ENCODE measurements at places on chromosomes 3 and 15.

DNA sequence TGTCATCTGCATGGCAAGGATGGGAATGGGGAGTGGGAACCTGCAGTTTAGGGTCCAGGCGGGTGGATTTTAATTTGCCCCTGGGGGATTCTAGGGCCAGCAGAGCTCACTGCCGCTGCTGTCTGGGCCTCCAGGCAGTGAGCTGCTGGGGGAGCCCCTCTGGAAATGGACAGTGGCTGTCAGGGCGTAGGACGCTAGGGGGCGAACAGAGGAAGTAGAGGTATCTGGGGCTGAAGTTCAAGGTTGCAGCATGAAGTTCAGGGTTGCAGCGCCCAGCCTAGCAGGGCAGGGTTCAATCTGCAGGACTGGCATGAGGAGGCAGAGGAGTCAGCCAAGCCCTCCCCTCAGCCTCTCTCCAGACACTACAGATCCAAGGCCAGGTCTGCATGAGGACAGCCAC, 49.5 kb downstream of the APBA2 start:
- no peak for DNase-seq

DNA sequence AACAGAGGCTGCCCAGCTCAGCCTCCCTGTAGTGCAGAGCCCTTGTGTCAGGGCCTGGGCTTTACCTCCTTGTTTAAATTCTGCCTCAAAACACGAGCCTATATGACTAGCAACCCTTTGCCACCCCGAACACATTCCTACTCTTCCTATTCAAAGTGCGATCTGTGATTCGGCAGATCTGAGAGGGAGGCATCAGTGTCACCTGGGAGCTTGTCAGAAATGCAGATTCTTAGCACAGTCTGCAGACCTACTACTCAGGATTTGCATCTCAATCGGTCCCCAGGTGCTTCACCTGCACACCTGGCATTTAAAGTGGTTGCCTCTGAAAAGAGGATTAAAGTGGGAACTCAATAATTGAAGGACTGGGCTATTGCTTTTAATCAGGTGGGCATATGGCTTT, 273.2 kb upstream of the TOPAZ1 start:
- DNase-seq, result no peak

DNA sequence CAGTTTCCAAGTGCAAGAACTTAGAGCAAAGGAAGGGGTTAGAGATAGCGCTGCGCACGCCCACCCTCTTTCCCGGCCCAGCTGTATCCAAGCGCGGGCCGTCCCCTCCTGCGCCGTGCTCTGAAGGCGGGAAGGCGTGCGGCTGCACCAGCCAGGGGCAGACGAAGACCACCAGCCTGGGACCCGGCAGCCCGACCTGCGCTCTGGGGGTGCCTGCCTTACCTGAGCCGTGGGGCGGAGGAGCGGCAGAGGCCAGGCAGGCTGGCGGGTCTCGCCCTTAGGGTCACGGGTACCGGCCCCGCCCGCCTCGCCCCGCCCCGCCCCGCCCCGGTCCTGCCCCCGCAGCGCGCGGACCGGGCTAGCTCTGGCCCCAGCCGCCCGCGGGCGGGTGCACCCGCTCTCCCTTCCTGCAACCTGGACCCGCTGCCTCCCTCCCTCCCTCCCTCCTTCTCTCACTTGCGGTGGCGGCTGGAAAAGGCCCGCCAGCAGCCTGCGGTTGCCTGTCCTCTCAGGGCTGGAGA, at the start of gene WDR72:
TSS of gene WDR72 (minus strand) at position 253 of the 521 bp plus-strand sequence. CDS start 26,514 bp downstream, outside the sequence.
- DNase-seq, result no peak

DNA sequence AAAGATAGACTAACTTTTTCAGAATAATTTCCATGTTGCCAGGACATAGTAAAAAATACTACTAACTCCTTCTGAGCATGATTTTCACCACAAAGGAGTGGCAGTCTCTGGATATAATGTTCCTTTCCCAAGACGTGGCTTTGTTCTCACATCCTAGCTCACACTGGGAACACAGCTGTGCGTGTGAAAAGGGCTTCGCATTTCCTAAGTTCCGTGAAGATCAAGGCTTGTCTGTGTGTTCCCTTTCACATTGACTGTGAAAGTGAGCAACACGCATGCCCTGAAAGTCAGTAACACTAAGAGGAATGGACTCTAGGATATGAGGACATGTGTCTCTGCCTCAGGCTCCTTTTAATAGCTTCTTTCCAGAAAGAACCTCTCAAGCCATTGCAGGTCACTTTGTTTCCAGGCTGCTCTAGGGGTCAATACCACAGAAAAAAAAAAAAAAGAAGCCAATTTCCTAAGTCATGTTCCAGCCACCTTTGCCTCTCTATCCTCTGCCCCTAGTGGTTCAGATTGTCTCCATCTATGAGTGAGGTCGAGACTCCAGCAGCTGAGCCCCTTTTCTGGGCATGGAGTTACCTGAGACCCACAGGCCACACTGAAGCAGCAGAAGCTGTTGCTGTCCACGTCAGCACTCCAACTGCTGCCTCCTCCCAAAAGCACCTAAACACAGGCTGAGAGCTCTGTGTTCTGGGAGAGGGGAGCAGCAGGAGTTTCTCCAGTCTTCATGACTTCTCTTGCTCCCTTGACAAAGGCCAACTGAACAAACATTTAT, 355.9 kb downstream of the RSL24D1 start:
- DNase-seq, result no peak

GRCh38 chr15:40108061-40108854, 421 bp downstream of the BMF start:
- no peak for DNase-seq

DNA sequence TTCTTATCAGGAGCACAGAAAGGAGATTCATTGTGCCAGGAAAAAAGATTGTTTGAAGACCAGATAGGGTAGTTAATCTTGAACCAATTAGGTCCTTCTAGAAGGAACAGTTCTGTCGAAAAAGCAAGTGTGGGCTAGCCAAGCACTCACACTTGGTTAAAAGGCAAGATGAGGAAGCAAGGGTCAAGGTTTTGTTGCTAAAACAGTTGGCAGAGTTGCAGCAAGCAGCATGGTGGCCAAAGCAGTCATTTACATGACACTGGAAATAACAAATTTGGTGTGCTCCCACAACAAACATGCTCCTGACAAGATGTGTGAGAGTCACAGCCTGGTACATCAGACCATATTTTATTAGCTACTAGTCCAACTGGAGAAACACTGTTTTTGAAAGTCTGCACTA, 228.0 kb upstream of the CFAP20DC start:
- no peak for DNase-seq

GRCh38 chr3:160810362-160811236, 54.6 kb downstream of the PPM1L start:
- no peak for DNase-seq

DNA sequence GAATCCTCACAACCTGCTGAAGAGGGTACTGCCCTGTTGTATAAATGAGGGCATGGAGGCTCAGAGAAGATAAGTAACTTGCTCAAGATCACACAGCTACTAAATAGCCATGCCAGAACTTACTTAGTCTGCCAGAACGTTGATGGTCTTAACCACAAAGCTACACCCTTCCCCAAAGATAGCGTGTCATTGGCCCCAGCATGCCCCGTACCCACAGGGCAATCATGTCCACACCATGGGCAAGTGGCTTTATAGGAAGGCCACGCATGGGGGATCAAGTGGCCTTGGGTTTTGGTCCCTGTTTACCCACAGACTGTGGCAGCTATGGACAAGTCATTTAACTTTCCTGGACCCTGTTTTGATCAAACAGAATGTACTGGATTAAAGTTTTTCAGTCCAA, 15.9 kb upstream of the ARHGEF3 start:
- DNase-seq, result no peak

- DNase-seq, result peak; percentile 27
Observed at GRCh38 chr3:112605285-112605684, 35.7 kb downstream of the CCDC80 start.

DNA sequence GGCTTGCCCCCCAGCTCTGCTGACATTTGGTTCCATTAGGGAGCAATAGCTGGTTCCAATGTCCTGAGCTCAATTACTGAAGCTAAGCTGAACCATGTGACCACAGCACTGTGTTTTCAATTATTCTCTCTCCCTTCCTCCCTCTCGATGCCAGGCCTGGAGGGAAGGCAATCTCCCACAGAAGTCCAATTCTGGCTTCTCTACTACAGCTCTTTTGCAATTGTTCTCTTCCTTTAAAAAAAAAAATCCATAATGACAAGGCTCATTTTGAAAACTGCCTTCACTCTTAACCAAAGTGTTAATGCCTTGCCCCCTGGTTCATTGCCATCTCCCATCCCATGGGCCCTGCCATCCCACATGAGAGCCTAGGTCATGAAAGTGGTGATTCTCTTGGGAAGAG, 24.8 kb downstream of the IL16 start:
- no peak for DNase-seq

- DNase-seq, result no peak
Observed at GRCh38 chr3:187709155-187709554, 6.8 kb upstream of the RTP2 start.
